ENCODE measurements at places on chromosomes 2 and 18.

GRCh38 chr2:240611601-240612210 lies 13.6 kb upstream of the GPR35 start:
- H3K4me1 ChIP-seq, result peaks cover 10% of the 10 kb centered on the region
- H3K4me3 ChIP-seq, result no peak overlapping the region
- no peak for DNase-seq
- no peaks in the 10 kb centered on the region for H3K27me3 ChIP-seq
- peak overlapping the region; percentile 15 for H3K27ac ChIP-seq

DNA sequence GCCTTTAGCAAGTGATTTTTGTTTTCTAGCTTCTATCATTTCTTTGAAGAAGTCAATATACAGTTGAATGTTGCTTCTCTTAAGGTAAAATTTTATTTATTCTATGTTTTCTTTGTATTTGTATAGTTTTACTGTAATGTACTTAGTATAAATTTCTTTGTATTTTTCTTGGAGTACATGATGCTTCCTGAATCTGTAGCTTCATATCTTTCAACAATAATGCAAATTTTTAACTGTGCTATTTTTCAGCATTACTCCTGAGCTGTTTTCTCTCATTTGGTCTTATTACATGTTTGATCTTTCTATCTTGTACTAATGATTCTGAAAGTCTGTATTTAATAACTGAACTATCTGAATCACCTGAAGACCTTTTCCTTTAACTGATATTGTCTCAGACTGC lies 253.9 kb upstream of the NXPH2 start:
- no peaks in the 10 kb centered on the region for H3K4me1 ChIP-seq
- DNase-seq, result no peak
- no peaks in the 10 kb centered on the region for H3K27me3 ChIP-seq

- peaks cover 59% of the 10 kb centered on the region for H3K4me1 ChIP-seq
- H3K27me3 ChIP-seq, result no peaks in the 10 kb centered on the region
- peak; percentile 47 for DNase-seq
- no peaks in the 10 kb centered on the region for H3K36me3 ChIP-seq
Observed at GRCh38 chr18:45106331-45106774, 425.7 kb downstream of the SETBP1 start.

DNA sequence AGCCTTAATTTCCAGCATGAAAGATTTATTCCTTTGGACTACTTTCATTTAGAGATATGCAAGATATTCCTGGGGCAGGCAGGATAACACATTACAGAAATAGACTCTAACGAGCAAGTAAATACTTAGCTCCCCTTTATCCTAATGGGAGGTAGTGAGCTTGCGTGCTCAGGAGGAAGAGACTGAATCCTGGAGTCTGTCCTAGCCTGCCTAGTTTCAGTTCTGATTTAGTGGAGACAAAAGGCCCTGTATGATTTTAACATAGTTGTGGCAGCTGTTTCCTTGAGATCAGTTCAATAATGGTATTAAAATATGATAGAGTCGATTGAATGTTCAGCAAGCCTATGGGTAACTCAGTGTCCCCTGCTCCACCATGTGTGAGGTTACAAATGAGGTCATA lies 109.5 kb downstream of the FMNL2 start:
- no peaks in the 10 kb centered on the region for H3K4me1 ChIP-seq
- no peak overlapping the region for H3K4me3 ChIP-seq
- no peaks in the 10 kb centered on the region for H3K27me3 ChIP-seq
- H3K36me3 ChIP-seq, result no peaks in the 10 kb centered on the region
- no peak overlapping the region for H3K27ac ChIP-seq

- H3K4me3 ChIP-seq, result no peak overlapping the region
- H3K27me3 ChIP-seq, result no peaks in the 10 kb centered on the region
- DNase-seq, result no peak
- H3K4me1 ChIP-seq, result no peaks in the 10 kb centered on the region
- no peak overlapping the region for H3K27ac ChIP-seq
Observed at GRCh38 chr18:67432806-67433205, 83.7 kb downstream of the DSEL start.

DNA sequence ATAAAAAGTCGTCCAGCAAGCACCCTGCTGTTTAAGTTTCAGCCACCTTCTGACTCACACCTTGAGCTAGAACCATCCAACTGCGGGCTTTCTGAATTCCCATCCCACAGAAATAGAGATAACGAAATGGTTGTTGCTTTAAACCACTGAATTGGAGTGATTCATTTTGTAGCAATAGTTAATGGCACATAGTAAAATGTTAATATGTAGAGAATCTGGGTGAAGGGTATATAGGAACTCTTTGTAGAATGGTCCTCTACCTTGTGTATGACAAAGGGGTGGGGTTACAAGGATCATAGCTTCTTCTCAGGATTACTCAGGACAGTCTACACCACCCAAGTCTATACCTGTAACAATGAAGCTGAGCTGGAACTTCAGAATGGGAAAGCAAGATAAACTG lies 2.4 kb upstream of the MAPRE3 start:
- H3K4me3 ChIP-seq, result no peak overlapping the region
- H3K27me3 ChIP-seq, result peaks cover 47% of the 10 kb centered on the region
- DNase-seq, result no peak
- peaks cover 14% of the 10 kb centered on the region for H3K4me1 ChIP-seq

GRCh38 chr2:101399021-101399799 lies 11.9 kb upstream of the CREG2 start:
- no peaks in the 10 kb centered on the region for H3K36me3 ChIP-seq
- peaks cover 65% of the 10 kb centered on the region for H3K4me1 ChIP-seq
- no peak for DNase-seq
- peak overlapping the region; percentile 65 for H3K27ac ChIP-seq
- H3K4me3 ChIP-seq, result no peak overlapping the region

GRCh38 chr2:232316461-232317330 lies 61.9 kb upstream of the ALPP start:
- H3K4me3 ChIP-seq, result no peak overlapping the region
- peaks cover 28% of the 10 kb centered on the region for H3K36me3 ChIP-seq
- H3K27ac ChIP-seq, result peak overlapping the region; percentile 88
- peaks cover 18% of the 10 kb centered on the region for H3K4me1 ChIP-seq

DNA sequence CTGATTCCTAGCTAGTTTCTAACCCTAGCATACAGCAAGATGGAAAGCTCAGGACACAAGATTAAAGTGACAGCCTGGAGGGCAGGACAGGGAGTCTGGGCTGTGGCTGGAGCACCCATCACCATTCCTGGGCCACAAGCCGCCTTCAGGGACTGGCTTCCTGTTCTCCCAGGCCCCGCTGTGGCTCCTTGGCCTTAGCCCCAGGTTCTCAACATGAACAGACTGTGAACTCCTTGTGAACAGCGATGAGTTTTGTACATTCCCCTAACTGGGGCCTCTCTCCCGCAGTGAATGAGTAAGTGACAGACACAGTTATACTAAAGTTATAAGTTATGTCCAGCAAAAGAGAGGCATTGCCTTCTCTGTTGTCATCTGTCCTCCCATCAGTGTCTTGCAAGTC lies 35.9 kb upstream of the SLC14A1 start:
- peaks cover 39% of the 10 kb centered on the region for H3K4me1 ChIP-seq
- H3K27ac ChIP-seq, result peak overlapping the region; percentile 98
- peak overlapping the region; percentile 83 for H3K4me3 ChIP-seq

DNA sequence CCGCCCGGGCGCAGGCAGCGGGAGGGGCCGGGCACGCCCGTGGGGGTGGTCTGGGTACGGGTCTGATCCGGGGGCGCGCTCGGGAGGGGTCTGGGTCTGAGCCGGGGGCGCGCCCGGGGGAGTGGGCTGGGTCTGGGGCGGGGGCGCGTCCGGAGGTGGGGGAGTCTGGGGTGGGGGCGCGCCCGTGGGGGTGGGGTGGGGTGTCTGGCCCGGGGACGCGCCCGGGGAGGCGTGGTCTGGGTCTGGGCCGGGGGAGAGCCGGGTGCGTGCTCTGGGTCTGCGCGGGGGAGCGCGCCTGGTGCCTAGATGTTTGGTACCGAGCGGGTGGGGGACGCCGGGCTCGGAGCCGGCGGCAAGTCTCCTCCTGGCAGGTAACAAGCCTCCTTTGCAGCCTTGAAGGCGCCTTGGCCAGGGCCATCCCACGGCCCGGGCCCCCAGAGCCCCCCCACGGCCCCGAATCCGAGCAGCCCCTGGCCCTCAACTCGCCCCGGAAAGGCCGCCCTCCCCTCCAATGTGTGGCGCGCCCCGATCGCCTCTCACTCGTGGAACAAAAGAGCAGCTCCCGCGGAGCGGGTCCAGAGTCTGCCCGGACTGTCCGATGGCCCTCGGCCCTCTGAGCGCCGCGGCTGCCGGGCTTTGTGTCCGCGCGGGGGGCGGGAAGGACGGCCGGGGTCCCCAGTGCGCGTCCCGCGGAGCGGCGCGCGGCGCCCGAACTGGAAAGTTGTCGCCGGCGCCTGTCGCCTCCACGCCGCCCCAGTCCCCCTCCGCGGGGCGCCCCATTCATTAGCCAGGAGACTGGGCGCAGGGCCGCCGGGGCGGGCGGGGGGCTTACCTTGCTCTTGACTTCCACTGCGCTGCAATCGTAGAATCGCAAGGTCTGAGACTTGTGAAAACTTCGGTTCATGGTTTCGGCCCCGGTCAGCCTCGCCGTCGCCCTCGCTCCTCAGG lies 595 bp downstream of the PARD6G start:
- H3K36me3 ChIP-seq, result no peaks in the 10 kb centered on the region
- DNase-seq, result no peak
- H3K27me3 ChIP-seq, result peaks cover 38% of the 10 kb centered on the region

DNA sequence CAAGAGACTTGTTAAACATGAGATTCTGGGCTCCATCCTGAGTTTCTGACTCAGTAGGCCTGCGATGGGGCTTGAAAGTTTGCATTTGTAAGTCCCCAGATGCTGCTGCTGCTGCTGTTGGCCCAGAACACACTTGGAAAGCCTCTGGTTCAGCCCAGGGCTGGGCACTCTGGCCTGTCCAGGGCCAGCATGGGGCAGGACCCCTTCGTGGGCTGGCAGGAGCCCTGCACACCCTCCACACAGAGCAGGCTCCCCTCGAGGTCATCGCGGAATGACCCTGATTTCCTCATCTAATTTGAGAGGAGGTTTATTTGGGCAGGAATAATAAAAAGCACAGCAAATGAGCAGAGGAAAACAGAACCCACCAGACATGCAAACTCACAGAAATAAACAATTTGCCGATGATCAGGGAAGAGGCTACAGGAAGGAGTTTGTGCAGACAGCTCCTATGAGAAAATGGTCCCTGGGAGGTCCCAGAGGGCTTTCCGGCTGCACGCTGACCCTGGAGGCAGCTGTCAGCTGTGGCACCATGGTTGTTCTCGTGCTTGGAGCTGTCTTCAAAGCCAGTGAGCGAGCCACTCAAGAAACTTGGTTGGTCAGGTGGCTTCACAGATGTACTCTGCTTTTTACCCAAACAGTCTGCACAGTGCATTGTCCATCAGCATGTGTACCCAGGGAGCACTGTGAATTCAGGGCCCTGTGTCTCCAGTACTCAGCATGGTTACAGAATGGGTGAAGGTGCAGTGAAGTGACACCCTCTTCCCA lies 119.3 kb downstream of the GLI2 start:
- H3K36me3 ChIP-seq, result no peaks in the 10 kb centered on the region
- no peaks in the 10 kb centered on the region for H3K27me3 ChIP-seq
- H3K4me3 ChIP-seq, result no peak overlapping the region
- H3K27ac ChIP-seq, result no peak overlapping the region

DNA sequence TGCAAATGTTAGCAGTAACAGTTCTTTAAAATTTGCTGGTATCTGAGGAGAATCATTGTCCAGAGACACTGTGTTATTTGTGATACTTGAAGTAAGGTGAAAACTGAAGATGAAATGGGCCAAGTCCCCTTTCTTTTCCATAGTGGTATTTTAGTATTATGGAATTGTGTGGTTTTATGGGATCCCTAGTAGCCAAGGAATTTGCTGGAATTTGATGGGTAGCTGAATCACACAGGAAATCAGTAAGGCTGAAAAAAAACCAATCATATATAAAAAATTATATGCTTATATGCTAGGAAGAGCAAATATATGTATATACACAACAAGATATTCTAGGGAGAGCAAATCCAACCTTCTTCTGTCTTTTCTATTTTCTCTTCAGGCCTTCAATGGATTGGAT lies 54.2 kb upstream of the TACR1 start:
- no peaks in the 10 kb centered on the region for H3K27me3 ChIP-seq
- DNase-seq, result no peak
- H3K4me1 ChIP-seq, result no peaks in the 10 kb centered on the region
- H3K27ac ChIP-seq, result no peak overlapping the region
- H3K36me3 ChIP-seq, result no peaks in the 10 kb centered on the region
- H3K4me3 ChIP-seq, result no peak overlapping the region

DNA sequence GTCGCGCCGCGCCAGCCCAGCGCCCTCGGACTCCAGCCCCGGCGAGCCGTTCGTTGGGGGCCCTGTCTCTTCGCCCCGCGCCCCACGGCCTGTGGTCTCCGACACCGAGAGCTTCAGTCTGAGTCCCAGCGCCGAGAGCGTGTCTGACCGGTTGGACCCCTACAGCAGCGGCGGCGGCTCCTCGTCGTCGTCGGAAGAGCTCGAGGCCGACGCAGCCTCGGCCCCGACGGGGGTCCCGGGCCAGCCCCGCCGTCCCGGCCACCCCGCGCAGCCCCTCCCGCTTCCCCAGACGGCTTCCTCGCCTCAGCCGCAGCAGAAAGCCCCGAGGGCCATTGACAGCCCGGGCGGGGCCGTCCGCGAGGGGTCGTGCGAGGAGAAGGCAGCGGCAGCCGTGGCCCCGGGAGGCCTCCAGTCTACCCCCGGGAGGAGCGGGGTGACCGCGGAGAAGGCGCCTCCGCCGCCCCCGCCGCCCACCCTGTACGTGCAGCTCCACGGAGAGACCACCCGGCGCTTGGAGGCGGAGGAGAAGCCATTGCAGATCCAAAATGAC lies 1.4 kb downstream of the PHLPP1 start:
- H3K36me3 ChIP-seq, result peaks cover 23% of the 10 kb centered on the region
- H3K4me3 ChIP-seq, result peak overlapping the region; percentile 84

- H3K36me3 ChIP-seq, result peaks cover 32% of the 10 kb centered on the region
- peaks cover 50% of the 10 kb centered on the region for H3K4me1 ChIP-seq
- DNase-seq, result peak; percentile 9
- peak overlapping the region; percentile 88 for H3K4me3 ChIP-seq
- no peaks in the 10 kb centered on the region for H3K27me3 ChIP-seq
- H3K27ac ChIP-seq, result peak overlapping the region; percentile 96
Observed at GRCh38 chr2:30147196-30147714, 448 bp downstream of the YPEL5 start.

DNA sequence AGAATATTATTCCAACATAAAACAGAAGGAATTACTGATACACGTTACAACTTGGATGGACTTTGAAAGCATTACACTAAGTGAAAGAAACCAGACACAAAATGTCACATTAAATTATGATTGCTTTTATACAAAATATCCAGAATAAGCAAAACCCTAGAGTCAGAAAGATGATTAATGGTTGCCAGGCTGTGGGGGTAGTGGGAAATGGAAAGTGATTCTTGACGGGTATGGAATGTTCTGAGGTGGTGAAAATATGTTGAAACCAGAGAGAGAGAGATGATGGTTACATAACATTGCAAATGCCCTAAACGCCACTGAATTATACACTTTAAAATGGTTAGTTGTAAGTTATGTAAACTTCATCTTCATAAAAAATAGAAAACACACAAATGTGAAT lies 1057.2 kb upstream of the TMEFF2 start:
- H3K4me1 ChIP-seq, result no peaks in the 10 kb centered on the region
- no peak for DNase-seq
- H3K27ac ChIP-seq, result no peak overlapping the region
- H3K36me3 ChIP-seq, result no peaks in the 10 kb centered on the region
- no peaks in the 10 kb centered on the region for H3K27me3 ChIP-seq

All from stimulated activated naive B cell treated with anti-CD40 and anti-IgM and Interleukin-4, amounts not matched to agents 10 μg/mL and 1 μg/mL and 100 μg/mL, for 72 hours (primary cell).